ENCODE measurements at places on chromosomes 11 and 22. TPM values are rescaled to one million over a fixed set of nuclear protein-coding genes. Genes with fewer than 3 reads are reported as not detected.

DNA sequence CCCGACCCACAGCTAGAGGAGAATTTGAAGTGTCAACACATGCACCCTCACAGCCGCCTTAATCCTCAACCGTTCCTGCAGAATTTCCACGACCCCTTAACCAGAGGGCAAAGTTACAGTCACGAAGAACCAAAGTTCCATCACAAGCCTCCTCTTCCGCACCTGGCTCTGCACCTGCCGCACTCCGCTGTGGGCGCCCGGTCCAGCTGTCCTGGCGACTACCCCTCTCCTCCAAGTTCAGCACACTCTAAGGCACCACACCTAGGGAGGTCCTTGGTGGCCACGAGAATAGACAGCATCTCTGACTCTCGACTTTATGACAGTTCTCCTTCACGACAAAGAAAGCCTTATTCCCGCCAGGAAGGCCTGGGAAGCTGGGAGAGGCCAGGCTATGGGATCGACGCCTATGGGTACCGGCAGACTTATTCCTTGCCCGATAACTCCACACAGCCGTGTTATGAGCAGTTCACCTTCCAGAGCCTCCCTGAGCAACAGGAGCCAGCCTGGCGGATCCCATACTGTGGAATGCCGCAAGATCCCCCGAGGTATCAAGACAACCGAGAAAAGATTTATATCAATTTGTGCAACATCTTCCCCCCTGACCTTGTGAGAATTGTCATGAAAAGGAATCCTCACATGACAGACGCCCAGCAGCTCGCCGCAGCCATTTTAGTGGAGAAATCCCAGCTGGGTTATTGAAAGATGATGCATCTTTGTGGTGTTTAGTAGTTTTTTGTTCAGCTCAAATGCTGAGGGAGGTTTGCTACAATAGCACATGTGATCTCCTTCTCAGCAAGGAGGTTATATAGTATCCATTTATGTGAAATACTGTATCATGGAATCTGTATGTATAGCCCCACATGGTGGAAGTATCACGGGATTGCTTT is 72.1 kb downstream of the ZC3H12C start:
- no peak for DNase-seq

DNA sequence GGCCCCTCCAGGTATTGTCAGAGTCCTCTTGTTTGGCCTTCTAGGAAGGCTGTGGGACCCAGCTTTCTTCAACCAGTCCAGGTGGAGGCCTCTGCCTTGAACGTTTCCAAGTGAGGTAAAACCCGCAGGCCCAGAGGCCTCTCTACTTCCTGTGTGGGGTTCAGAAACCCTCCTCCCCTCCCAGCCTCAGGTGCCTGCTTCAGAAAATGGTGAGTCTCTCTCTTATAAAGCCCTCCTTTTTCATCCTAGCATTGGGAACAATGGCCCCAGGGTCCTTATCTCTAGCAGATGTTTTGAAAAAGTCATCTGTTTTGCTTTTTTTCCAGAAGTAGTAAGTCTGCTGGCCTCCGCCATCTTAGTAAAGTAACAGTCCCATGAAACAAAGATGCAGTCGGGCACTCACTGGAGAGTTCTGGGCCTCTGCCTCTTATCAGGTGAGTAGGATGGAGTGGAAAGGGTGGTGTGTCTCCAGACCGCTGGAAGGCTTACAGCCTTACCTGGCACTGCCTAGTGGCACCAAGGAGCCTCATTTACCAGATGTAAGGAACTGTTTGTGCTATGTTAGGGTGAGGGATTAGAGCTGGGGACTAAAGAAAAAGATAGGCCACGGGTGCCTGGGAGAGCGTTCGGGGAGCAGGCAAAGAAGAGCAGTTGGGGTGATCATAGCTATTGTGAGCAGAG is at the start of gene CD3E:
TSS of gene CD3E (plus strand) at position 163 of the 681 bp plus-strand sequence. CDS start at position 386, 223 bp downstream.
- DNase-seq = no peak

GRCh38 chr11:5504403-5504921 is 5.3 kb downstream of the UBQLN3 start:
- DNase-seq = no peak

The SMC1B gene
- 0.09 TPM for total RNA-seq

GRCh38 chr11:118771547-118772288 is 19.2 kb downstream of the DDX6 start:
- DNase-seq = no peak

All from neural progenitor cell (in vitro differentiated cells).